ENCODE measurements at places on chromosomes 1 and 21.

GRCh38 chr1:212975111-212975918 is 25.0 kb downstream of the VASH2 start:
- no peak for DNase-seq

DNA sequence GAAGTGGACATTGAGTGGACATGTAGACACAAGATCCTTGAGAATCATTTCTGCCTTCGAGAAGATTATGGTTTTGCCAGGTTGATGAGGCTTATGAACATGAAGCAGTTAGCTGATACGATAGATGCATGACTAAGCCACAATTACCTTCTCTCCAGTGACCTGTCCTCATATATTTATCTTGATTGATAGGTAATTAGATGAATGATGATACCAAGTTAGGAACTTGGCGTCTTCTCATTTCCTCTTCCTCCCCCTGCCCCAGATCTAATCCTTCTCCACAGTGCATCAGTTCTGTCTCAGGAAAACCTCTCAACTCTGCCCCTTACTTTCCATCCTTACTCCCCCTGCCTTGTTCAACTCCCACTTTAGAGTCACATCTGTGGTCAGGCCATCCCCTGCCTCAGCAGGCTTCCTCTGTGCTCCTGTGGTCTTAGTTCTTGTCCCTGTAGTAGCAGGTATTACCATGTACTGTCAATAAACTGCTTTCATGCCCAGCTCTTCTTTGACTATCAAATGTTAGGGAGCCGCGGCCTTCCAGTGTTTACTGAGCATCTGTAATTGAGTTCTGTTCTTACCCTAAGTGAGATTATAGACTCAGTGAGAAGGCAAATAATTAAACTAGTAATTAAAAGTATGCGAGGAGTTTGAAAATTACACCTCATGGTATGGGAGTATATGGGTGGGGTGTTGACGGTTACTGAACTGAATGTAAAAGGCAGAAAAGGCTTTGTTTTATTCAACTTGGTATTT is 5.1 kb downstream of the ST6GALNAC3 start:
- no peak for DNase-seq

GRCh38 chr1:240501115-240501514 is 110.8 kb downstream of the GREM2 start:
- DNase-seq = no peak

DNA sequence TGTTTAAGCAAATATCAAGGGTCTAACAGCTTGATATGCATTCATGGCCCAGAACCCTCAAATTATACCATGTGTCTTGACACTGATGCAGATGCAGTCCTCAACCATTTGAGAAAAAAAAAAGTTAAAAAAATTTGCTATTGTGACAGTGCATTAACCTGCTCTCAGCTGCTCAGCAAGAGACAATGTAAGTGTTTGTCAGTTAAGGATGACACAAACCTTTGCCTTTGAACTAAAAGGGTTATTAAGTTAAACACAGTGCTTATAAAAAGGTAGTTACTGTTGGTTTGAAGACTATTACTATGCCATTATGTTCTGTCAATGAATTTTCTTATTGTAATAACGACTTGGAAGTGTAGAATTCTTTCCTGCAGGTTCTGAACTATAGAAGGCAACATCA is 655.6 kb upstream of the NEGR1 start:
- DNase-seq = no peak

DNA sequence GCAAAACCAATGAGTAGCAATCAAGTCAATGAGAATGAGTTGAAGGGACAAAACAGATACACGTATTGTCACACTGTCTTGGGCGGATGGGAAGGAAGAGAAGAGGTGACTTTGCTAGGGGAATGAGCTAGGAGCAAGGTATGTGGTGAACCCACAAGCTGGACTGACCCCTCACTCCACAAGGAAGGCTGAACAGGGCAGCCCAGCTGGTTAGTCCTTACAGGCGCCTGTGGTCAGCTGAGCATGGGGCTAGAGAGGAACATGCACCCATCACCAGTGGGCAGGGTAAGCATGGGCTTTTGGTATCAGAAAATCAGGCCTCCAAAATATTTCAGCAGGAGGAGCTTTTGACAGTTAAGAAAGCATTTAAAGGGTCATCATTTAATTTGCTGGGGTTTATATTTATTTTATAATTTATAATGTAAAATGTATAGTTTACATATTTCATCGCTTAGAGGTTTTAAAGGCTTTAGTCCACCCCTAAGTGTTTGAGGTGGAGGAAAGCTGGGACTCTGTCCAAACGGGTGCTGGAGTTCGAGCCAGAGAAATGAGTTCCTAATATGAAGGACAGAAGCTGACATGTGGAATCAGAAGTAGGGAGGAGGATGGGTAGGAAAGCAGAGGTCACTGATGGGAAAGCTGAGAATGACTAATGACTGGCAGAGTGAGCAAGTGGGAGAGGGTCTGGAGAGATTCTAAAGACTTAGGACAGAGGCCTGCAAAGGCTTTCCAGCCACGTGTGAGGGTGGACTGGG is 22.0 kb upstream of the ACBD6 start:
- no peak for DNase-seq

DNA sequence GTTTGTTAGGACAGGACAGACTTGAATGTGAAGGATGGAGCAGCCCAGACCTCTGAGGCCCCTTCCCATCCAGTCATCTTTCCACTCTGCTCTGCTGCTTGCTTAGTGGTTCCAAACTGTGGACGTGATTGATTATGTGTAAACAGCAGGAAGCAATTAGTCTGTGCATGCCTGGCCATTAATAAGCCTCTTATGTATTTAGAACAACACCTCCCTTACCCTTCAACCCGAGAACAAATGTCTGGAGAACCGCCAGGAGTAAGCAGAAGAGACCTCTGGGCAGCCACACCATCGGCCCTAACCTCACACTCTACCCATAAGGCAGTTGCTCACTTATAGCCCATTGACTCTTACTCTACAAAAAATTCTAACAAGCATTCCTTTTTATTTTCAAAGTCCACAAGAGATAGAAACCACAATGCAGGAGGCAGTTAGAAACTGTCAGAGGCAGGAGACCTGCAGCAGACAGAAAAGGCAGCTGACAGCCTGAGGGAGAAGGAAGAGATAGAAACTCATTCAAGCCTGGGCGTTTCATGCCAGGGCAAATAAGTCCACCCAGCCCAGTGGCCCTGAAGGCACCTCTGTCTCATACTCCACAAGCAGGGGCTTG is 5.8 kb upstream of the EPHA8 start:
- no peak for DNase-seq

DNA sequence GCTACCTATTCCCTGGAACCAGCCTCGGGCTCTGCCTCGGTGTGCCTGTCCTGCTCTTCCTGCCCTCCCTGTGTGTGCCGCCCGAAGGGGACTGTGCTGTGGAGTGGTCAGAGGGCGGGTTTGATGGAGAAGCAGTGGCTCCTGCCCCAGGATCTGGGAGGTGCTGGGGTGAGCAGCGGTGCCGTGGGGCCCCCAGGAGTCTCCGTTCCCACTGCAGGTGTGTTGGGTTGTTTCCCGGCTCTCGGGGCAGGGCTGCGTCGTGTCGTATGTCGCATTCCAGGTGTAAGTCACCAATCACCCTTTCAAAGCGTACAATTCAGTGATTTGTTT is 32.6 kb upstream of the TTC34 start:
- no peak for DNase-seq

- DNase-seq = no peak
Observed at GRCh38 chr1:16607433-16607851, 5.9 kb downstream of the NBPF1 start.

DNA sequence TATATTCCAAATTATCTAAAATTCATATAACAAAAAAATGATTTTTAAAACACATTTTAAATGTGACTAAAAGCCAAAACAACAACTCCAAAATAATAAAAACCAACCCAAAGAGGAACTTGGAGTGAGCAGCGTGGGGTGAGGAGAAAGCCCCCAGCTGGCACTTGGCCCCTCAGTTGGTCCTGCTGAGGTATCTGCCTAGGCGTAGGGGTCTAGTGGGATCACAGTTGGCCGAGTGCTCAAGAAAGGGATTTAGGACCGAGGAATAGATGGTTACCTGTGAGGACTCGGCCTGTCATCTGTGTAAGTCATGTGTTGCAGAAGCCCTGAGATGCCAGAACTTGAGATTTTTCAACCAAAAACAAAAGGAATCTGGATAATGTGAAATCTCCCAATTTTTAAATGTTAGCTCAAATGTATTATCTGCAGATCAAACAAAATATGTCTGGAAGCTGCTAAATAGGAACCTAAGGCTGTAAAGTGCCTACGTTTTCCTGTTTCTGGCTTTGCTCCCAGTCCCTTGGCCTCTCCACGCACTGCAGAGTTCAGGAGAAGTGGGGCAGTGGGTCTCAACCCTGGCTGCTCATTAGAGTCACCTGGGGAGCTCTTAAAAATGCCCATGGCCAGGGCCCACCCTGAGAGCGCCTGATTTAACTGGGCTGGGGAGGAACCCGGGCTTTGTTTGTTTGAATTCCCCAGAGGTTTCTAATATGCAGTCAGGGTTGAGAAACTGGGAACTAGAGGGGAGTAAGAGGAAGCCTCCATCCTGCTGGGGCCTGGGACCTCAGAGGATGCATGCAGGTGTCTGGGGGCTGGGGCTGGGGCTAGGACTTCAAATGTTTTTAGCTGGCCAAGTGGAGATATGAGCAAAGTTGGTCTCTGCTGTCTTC is 38.5 kb upstream of the LDLRAP1 start:
- no peak for DNase-seq

- no peak for DNase-seq
Observed at GRCh38 chr1:207070811-207071210, 17.7 kb downstream of the PFKFB2 start.

GRCh38 chr1:39992234-39992633 is 37.3 kb downstream of the MFSD2A start:
- no peak for DNase-seq

GRCh38 chr1:191508239-191508638 is 650.0 kb upstream of the RGS18 start:
- no peak for DNase-seq

DNA sequence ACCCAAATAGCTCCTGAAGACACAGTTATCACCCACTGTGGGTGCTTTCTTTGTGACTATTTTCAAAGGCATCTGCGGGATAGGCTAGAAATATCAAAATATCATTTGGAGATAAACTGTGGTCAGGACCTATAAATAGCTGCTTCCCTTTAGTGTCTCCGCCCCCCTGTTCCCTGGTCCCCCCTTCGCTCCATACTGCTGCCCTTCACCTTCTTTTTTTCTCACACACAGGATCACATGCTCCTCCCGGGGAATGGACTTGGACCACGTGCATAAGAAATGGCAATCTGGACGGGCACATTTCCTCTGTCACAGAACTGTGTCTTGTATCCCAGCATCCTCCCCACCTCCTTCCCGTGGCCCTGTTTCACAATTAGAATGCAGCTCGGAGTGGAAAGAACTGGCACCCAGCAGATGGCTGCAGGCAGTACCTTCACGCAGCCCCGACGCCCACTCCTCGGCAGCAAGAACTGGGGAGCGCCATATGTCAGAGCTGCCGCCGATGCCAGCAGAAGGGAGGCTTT is 68.8 kb upstream of the SSX2IP start:
- DNase-seq = no peak

GRCh38 chr1:207825719-207826556 is 74.1 kb downstream of the CD46 start:
- peak; percentile 82 for DNase-seq

DNA sequence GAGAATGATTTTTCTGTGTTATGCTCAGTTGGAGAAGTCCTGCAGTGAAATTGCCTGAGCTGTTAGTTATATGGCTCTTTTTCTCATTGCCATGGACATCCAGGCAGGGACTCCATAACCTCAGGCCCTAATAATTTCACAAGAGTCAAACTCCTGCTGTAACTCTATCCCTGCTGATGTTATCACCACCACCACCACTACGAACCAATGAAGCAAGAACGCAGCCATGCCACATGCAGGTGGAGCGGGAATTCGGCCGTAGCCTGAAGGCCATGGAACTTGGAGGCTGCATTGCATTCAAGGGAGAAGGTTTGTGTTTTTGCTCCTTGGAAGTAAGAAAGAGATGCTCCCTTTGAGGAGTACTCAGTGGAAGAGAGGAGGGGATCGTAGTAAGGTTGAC is 16.8 kb upstream of the DLGAP3 start:
- no peak for DNase-seq

DNA sequence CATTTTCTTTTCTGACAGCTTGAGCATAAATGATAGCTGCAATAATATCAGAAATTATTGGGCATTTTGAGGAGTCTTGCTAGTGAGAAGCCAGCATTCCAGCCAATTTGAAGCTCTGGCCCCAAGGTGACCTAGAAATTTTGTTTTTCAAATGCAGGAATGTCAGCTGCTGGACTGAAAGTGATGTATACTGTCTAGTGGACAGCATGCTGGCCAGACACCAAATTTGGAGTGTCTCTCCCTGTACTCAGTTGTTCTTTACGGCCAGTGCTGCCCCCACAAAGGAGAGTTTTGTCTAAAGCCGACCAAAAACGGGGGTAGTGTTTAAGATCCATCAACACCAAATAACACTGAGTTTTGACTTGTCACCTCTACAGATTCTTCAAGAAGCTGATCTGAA is 5.2 kb downstream of the RGS7 start:
- no peak for DNase-seq

GRCh38 chr1:37073854-37074379 is 39.6 kb upstream of the GRIK3 start:
- DNase-seq = no peak

- DNase-seq = no peak
Observed at GRCh38 chr1:218813237-218813636, 360.4 kb upstream of the LYPLAL1 start.

DNA sequence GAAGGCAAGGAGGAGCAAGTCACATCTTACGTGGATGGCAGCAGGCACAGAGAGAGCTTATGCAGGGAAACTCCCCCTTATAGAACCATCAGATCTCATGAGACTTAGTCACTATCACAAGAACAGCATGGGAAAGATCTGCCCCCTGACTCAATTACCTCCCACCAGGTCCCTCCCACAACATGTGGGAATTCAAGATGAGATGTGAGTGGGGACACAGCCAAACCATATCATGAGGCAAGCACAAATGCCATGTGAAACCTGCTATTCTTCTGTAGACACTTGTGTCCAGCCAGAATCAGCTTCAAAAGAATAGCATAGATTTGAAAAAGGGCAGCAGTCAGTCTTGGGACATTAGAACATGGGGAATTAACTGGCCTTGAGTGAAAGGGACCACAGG is 32.2 kb upstream of the UBE2U start:
- DNase-seq = no peak

GRCh38 chr1:232620356-232620969 is 9.5 kb downstream of the SIPA1L2 start:
- no peak for DNase-seq

DNA sequence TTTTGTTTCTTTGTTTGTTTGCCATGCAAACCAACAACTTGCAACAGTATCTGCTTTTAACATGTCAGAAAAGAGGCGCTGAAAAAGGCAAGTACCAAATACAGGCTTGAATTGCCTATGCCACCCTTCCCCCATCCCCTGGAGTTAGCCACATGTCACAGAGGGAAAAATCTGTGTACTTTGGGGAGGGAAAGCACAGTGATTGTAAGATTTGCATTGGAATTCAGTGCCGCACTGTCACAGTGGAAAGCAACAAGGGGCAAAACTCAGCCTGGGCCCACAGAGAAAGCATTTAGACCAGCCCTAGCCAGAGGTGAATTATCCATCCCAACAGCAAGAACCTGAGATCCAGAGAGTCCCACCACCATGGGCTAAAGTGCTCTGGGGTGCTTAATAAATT is 52.4 kb upstream of the ACADM start:
- DNase-seq = no peak
